ENCODE measurements at places on chromosomes 2 and 18.

- DNase-seq = no peak
Observed at GRCh38 chr2:42914314-42914713, 121.9 kb upstream of the HAAO start.

- DNase-seq = no peak
Observed at GRCh38 chr2:240277807-240278522, 137.5 kb upstream of the OTOS start.

DNA sequence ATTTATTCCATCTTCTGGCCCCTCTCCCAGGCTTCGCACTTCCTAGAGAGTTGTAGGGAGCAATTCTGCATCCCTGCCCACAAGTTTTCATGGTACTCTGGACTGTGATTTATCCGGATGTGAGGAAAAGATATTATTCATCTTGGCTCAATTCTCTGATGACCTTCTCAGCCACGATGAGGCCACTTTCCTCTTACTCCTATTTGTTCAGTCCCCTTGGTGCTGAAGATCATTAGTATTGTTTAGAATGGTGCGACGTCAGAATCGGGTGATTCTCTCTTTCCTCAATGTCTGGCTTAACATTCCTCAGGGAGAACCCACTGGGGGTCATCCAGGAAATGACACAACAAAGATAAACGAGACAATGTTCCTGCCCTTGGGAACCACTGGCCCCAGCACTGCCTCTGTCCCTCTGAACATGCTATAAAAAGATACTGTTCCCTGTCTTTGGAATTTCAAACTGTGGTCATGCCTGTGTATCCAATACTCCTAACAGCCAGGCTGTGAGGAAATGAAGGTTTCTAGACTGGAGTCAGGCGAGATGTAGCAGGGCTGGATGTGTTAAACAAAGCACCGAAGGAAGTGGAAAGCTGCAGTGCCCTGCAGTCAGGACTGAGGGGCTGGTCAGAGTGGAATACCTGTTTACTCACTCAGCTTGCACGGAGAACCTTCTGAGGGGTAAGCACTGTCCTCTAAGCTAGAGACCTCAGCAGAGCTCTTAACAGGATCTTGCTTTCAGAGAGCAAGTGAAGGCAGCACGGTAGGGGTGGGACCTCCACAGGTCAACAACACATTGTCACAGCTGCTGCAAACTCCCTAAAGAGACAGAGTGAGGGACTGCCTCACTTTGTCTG, 12.9 kb upstream of the GLI2 start:
- DNase-seq = no peak

- no peak for DNase-seq
Observed at GRCh38 chr2:185245806-185246205, 492.8 kb upstream of the FSIP2 start.

DNA sequence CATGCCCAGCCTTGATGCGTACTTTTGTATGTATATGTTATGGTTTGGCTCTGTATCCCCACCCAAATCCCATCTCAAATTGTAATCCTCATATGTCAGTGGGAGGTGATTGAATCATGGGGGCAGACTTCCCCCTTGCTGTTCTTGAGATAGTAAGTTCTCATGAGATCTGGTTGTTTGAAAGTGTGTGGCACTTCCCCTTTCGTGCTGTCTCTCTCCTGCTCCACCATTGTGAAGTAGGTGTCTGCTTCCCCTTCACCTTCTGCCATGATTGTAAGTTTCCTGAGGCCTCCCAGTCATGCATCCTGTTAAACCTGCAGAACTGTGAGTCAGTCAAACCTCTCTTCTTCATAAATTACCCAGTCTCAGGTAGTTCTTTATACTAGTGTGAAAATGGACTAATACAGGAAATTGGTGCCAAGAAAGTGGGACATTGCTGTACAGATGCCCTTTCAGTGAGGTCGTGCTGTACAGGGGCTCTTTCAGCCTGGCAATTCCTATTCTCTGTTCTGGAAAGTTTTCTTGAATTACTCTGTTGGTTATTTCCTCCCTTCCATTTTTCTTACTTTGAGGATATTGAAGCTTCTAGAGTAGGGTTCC, 38.2 kb downstream of the KCMF1 start:
- no peak for DNase-seq

GRCh38 chr2:164910101-164910899, 45.0 kb downstream of the SLC38A11 start:
- DNase-seq = no peak

DNA sequence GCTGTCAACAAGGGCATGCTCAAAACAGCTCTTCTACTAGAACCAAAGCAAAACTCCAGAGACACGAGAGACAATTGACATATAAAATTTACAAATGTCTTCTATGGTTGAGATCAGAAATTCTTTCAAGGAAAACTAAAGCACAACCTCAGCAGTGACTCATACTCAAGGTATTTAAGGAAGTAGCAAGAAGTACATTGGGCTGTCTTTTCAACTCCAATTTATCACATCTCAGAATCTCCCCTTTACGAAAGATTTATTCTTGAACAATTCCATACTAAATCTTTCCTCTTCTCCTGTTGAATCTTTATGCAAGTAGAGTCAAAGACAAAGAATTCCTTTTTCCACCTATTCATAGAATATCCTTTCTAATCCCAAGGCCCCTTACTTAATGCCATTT, 324.0 kb downstream of the IRS1 start:
- no peak for DNase-seq

DNA sequence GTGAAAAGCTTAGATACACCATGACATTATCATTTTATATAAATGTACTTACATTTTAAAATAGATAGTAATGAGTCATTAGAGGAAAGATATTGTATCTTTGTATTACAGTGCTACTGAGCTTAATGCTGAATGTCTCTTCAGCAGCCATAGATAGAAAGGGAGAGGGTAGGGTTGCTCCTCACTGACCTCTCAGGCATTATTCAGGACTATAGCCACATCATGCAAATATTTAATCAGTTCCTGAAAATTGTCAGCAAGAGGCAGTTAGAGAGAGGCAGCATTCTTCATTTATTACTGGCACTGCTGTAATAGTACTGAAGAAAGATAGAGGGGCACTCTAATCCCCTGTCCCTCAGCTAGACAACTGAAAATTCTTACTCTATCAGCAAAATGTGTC, 242.0 kb upstream of the TANK start:
- no peak for DNase-seq

GRCh38 chr2:235779444-235779896, 285.6 kb downstream of the AGAP1 start:
- DNase-seq = peak; percentile 54

DNA sequence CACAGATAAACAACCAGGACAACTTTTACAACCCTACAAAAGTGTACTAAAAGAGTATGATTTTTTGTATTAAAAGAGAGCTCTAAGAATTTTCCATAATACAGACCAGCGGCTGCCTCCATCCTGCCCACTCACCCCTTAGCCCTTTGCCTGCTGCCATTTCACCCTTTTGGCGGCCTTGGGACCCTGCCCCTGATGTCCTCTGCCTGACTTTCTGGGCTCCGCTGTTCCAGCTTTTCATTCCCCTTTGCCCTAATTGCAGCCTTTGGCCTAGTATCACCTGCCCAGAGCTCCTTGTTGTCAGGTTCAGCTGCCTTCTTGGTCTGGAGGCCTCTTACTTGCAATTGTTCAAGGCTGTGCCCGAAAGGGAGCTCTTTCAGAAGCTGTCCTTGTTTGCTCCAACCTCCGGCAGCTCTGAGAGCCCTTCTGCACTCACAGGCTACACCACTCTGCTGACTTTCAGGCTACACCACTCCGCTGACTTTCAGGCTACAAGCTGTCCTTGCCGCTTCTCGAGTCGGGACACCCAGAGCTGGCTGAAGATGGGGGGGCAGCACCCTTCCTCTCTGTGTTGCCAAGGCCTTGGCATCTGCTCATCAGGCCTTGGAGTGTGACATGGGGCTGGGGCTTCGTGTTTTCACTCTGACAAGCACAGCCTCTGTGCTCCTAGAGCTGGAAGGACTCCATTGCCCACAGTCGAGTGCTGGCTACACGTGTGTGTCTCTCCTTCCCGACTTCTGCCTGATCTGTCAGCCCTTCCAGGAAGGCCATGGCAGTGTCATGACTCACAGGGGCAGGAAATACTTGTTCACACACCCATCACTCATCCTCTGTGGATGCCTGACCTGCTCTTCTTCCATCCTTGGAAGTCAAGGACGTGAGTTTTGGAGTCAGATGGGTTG, 43.1 kb upstream of the HDAC4 start:
- DNase-seq = no peak

DNA sequence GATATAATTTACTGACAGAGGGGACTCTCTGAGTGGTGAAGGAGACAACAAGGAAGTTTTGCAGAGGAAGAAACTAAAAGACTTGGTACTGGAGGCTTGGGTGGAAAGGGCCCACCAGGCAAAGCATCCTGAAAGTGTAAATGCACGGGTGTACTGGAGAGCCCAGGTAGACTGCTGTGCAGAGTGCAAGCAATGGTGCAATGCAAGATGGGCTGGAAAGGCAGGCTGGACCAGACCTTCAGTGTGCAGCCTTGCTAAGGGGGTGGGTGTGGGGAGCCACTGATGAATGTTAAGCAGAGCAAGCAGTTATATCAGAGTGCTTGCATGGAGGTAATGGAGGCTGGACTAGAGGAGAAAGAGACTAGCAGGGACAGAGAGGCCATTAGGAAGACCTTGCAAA, 10.7 kb downstream of the C2orf74 start:
- no peak for DNase-seq

- no peak for DNase-seq
Observed at GRCh38 chr2:84815146-84815545, 65.7 kb downstream of the TRABD2A start.

DNA sequence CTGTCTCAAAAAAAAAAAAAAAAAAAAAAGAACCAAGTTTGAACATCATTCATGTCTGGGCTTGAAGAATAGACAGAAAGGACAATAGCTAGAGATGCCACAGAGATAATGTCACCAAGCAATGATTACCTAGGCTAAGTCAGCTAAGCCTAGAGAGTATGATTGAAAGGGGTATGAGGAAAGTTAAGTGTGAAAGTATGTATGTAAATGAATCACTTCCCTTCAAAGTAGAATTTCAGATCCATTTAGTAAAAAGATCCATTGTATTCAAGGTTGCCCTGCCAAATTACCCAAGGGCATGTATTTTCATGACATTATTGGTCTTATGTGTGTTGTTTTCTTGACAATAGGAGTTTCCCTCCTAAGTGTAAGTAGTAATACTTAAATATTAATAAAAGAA, 34.1 kb upstream of the SLC39A10 start:
- DNase-seq = no peak

GRCh38 chr2:8796315-8796848, 41.0 kb downstream of the KIDINS220 start:
- no peak for DNase-seq

GRCh38 chr18:56919190-56919589, 227.7 kb upstream of the BOD1L2 start:
- DNase-seq = no peak

- DNase-seq = no peak
Observed at GRCh38 chr2:204026294-204026693, 89.7 kb downstream of the ICOS start.

- DNase-seq = no peak
Observed at GRCh38 chr2:5976531-5977065, 284.4 kb downstream of the SOX11 start.

DNA sequence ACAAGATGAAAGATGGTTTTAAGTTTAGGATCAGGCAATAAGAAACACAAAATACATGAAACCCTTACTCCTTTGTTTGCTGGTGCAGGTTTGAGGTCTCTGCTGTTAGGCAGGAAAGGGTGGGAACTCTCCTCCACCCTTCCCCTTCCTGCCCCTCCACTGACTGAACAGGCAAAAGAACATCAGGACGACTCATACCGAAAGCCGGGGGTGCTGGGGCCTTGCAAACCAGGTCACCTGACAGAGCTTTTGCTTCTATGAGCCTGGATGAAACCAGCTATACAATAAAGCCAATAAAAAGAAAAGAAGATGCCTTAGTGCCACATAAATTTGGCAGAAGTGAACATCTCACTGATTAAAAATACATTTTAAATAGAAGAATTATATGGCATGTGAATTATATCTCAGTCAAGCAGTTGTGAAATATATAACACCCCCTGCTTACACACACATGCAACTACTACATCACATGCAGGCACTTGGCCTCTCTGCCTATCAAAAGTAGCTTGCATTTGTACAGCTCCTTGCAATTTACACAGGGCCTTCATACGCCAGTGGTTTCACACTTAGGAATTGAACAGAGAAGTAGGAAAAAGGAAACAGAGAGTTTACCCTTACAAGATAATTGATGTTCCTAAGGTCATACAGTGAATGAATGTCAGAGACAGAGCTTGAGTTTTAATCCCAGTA, 215.1 kb upstream of the TRIB2 start:
- peak; percentile 80 for DNase-seq

DNA sequence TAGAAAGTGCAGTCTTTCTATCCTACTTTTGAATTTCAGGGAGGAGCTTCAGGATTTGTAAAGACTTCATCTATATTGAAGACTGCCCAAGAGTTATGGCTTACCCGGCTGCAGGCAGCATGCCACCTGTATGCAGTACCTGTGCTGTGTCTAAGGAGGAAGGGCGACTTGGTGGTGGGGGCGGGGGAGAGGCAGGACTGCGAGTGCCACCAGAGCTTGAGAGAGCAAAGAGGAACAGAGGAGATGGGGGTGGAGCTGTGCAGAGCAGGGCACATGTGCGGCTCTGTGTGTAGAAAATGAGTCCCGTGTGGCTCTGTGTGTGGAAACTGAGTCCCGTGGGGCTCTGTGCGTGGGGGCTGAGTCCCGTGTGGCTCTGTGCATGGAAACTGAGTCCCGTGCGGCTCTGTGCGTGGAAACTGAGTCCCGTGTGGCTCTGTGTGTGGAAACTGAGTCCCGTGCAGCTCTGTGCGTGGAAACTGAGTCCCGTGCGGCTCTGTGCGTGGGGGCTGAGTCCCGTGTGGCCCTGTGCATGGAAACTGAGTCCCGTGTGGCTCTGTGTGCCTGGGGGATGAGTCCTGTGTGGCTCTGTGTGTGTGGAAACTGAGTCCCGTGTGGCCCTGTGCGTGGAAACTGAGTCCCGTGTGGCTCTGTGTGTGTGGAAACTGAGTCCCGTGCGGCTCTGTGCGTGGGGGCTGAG, 43.2 kb downstream of the LDLRAD4 start:
- DNase-seq = no peak

Data from stimulated activated CD4-positive, alpha-beta T cell treated with anti-CD3 and anti-CD28 coated beads, Interleukin-4, amount 100 ng/mL, for 24 hours (primary cell).